ENCODE measurements at places on chromosomes 5 and 9.

DNA sequence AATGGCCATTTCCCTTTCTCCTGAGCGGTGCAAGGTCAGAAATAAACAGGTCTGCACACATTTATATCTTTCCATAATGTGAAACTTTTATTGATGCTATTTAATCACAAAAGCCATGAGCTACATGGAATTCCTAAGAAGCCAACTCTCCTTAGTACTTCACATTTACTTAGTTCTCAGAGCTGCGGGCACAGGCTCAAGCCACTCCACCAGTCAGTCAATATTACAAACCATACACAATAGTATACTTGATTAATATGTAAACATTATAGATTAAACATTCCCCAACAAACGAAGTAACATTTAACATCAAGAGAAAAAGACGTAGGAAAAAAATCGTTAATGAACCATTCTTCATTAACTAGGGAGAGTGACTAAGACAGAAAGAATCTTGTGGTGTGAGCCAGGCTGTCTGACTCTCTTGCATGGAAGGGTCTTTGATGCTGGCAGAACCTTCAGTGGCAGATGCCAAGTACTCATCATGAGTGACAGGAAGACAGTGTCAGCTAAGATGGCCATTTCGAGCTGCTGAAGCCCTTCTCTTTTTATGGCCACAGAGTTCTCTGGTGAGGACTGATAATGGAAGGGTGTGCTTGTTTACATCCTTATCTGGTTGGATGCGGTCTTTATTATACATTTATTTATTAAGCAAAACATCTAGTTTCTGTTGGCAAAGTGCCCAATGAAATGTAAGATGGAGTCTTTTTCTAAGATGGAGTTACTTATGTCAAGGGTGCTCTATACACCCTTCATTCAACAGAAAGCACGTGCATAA, 115.5 kb upstream of the TUT7 start:
- no peak for DNase-seq

DNA sequence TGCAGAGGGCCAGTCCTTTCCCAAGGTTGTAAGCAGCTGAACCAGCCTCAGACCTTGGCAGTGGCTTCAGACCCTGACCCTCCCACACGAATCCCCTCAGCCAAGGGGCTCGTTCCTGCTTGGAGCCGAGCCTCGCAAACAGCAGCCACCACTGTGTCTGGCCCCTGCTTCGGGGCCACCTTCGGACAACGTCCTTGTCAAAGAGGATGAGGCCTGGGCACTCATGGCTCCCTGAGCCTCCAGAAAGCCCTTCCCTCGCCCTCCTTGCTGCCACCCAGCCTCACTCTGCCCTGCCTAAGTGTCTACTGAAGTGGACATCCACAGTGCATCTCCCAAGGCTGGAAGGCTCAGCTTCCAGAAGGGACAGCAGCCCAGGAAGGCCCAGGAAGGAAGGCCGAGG, 161.7 kb downstream of the OLFM1 start:
- DNase-seq = no peak

GRCh38 chr5:140673187-140673976, at the start of gene DND1:
Gene DND1, minus strand, starts transcription at chr5:140673576. Its CDS starts 34 bp downstream, at chr5:140673542.
- no peak for DNase-seq

DNA sequence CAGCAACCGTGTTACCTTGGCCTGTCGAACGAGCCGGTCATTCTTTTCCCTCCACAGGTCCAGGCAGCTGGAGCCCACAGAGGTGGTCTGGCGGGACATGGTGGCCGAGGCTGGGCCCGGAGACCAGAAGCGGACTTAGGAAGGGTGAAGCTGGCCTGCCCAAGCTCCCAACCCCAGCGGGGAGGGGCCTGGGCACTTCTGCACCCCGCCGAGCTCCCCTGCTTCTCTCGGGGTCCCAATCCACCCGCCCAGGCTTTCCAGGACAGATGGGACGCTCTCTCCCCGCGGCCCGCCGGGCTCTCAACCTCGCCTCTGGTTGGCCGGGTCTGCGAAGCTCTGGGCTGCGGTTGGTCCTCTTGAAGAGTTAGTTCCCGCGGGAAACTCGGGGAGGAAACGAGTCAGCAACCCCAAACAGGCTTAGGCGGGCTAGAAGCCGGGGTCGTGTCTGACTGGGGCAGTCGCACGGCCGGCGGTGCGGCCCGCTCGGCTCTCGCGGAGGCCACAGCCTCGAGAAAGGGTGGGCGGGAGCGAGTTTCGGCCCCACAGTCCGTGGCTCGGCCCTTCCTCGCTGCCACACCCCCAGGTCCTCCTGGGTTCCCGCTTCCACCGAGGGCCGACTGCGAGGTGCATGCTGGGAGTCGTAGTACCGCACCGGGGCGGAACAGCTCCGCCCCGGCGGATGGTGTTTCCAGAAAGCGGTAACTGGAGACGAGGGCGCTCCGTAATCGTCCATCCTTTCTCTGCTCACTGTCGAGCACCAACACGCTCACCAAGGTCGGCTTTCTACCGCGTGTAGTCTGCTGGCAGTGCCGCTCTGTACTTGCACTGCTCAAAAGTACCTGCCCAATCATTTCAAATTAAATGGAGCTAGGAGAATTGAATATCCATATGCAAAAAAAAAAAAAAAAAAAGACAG, at the start of gene FANCG:
Gene FANCG, minus strand, starts transcription at position 517 of the 916 bp plus-strand sequence. Its CDS starts 418 bp downstream, at position 99.
- DNase-seq = peak; percentile 76

GRCh38 chr5:138706655-138707480, 46.4 kb upstream of the CTNNA1 start:
- DNase-seq = no peak

- DNase-seq = no peak
Observed at GRCh38 chr9:34584970-34585369, 4.6 kb downstream of the CNTFR start.

GRCh38 chr5:78895616-78896015, 89.5 kb downstream of the ARSB start:
- DNase-seq = no peak

GRCh38 chr5:38479315-38479904, 77.0 kb downstream of the LIFR start:
- DNase-seq = no peak

DNA sequence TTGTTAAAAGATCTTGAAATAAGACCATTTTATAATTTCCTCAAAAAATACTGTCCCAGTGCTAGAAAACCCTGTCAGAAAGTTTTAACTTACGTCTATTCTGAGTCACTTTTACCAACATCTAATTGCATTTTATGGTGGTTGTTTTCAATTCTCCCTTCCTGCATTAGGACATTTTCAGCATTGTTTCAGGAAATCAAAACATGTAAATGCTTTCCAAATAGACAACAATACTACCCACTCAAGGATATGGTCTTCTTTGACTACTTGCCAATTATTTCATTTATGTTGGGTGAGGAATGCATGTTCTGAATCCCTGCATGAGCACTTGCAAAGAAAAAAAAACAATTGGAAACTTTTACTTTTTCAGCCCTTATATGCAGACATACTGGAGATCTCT, 284.6 kb upstream of the PDE4D start:
- DNase-seq = no peak

DNA sequence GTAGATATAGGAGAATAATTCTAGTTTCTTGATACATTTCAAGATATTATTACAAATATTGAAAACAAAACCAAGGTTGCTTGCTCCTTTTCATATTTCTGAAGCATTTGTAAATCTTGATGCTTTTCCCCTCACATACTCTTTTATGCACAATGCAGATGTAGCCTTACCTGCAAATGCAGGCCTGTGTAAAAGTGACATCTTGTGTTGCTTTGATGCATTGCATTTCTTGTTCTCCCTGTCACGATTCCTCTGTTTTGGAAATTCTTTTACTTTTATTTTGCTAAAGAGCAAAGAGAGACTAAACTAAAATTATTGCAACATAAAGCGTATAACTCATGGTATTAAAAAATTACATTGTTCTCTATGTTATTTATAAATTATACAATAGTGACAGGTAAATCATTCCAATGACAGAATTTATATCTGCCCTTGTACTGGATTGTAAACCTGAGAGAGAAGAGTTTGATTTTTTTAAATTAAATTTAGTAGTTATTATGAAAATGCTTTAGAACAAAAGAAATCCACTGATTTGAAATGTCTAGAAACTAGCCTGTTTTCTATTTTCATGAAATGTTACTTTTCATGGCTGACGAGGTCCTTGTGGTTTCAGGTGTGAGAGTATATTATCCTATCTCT, 970.0 kb downstream of the MAT2B start:
- DNase-seq = no peak

DNA sequence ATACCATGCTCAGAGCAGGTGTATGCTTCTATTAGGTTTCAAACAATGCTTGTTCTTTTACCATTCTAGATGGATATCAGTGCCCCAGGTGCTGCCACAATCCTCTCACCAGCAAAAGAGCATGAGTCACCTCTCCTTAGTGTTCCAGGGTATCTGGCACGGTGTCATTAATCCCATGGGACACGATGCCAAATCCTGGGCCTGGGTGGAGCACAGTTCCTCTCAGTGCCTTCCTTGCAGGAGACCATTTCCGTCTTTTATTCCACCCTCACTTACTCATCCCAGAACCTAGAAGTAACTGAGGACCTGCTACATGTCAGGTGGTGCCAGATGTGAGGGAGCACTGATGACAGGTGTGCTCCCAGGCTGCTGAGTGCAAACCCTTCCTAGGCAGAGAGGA, 1.3 kb upstream of the OR13J1 start:
- DNase-seq = no peak

- DNase-seq = no peak
Observed at GRCh38 chr5:125575891-125576505, 829.6 kb upstream of the ZNF608 start.

DNA sequence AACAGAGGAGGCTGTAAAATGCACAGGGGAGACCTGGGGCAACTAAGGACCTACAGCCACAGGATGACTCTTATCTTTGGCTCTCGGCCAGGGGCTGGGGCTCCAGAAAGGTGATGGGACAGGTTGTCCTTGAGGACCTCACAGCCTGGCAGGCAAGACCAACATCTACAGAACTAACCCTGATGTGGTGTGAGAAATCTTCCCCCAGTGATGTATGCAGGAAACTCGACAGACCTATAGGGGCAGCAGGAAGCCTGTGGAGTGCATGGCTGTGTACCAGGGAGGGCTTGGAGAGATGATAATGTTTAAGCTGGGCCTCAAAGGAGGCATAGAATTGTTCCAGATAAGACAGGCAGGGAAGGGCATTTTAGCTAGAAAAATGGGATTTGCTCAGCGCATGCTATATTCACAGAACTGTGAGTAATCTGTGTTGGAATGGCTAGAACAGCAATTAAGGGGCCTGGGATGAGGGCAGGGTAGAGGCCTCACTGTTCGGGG, 68.5 kb upstream of the SLC25A51 start:
- no peak for DNase-seq

GRCh38 chr5:151706906-151707305, 20.2 kb upstream of the SPARC start:
- no peak for DNase-seq

GRCh38 chr5:147336876-147337275, 102.0 kb downstream of the STK32A start:
- DNase-seq = no peak

DNA sequence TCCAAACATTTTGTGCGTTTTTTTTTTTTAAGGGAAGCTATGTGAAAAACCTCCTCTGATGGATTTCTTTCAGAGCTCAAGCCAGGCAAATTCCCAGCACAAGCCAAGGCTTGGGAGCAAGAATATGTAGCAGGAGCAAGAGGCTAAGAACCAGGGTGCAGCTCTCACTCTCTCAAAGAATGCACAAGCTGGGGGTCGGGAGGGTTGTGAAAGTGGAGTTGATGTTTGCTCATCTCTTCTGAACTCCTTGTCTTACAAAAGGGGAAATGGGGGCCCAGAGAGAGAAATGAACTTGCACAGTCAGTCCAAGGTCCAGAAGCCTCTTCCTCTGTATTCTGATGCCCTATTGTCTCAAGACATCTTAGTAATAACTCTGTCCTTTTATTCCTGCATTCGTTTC, 7.7 kb upstream of the TRAF1 start:
- no peak for DNase-seq

DNA sequence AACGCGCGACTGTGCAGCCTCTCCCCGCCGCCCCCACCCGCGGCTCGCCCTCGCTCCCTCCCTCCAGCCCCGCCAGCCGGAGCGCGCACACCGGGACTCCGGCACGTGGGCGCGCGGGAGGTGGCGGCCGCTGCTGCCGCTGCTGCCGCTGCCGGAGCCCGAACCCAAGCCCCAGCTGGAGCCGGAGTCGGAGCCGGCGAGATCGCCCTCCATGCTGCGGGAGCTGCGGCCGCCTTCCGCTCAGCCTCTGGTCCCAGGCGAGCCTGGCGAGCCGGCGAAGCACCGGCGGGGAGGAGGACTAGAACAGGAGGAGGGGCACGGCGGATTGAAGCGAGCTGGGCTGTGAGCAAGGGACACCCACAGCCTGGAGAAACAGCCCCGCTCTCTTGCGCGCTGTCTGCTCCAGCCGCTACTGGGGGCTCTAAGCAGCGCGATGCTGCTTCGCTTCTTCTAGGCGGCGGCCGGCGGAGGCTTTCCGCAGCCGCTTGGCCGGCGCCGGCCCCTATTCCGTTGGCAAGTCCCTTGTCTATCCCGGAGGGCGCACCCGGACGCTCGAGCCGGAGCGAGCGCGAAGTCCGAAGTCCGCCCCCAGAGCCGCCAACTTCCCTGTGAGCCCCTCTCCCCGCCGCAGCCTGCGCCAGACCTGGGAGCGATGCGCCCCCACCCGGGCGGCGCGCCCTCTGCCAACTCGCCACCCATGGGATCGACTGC, 598.7 kb upstream of the SGCD start:
- no peak for DNase-seq

GRCh38 chr9:107615321-107615720, 125.8 kb upstream of the KLF4 start:
- DNase-seq = no peak

DNA sequence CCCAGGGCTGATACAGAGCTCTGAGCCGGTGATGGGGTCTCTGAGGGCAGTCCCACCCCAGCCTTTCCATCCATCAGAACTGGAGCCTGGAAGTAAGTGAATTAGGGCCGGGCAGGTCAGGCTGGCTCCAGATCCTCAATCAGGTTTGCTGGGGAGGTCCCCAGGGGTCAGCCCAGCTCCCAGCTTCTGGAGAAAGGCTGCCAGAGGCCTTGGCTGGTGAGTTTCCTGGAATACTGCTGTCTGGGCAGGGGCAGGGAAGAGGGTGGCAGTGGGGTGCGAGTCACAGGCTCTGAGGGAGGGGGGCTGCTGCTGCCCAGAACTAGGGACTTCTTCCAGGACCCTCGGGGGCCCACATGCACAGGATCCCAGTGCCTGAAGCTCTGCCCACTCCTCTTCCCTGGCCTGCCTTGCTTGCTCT, 200.6 kb upstream of the MVB12B start:
- DNase-seq = no peak

DNA sequence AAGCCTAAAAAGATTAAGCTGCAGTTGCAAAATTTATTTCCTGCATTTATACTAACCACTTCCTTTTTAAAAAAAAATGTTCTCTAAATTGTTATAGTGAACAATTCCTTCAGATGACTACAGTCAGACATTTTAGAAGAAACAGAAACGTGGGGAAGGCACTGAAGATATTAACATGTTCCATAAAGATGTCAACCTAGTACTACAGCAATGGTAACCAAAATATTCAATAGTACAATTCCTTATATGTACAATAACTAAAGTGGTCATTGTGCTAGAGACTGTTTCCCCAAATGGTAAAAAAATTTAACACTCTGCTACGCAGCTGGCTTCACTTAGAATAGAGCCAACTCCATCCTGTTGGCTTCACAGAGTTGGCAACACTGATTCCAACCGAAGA, 97.7 kb downstream of the FNBP1 start:
- DNase-seq = no peak

- no peak for DNase-seq
Observed at GRCh38 chr9:87605676-87606075, 108.0 kb downstream of the DAPK1 start.

GRCh38 chr5:21067724-21068123, 1079.7 kb upstream of the CDH18 start:
- DNase-seq = no peak

Data from stimulated activated CD8-positive, alpha-beta memory T cell treated with anti-CD3 and anti-CD28 coated beads, Interleukin-2, amount 100 ng/mL, for 48 hours (primary cell).